ENCODE measurements at places on chromosomes 16 and 17. TPM values are rescaled to one million over a fixed set of nuclear protein-coding genes. Genes with fewer than 3 reads are reported as not detected.

PRAC1 gene
- not detected for total RNA-seq

GRCh38 chr16:35185366-35186044 lies 1726.1 kb downstream of the TP53TG3F start:
- no peak for DNase-seq

- DNase-seq: no peak
These were observed 1.4 kb upstream of the LHX1 start for GRCh38 chr17:36935671-36936454.

UBE2G1 gene
- 46.7 TPM for total RNA-seq

B3GNT9 gene
- 13.9 TPM for total RNA-seq

DNA sequence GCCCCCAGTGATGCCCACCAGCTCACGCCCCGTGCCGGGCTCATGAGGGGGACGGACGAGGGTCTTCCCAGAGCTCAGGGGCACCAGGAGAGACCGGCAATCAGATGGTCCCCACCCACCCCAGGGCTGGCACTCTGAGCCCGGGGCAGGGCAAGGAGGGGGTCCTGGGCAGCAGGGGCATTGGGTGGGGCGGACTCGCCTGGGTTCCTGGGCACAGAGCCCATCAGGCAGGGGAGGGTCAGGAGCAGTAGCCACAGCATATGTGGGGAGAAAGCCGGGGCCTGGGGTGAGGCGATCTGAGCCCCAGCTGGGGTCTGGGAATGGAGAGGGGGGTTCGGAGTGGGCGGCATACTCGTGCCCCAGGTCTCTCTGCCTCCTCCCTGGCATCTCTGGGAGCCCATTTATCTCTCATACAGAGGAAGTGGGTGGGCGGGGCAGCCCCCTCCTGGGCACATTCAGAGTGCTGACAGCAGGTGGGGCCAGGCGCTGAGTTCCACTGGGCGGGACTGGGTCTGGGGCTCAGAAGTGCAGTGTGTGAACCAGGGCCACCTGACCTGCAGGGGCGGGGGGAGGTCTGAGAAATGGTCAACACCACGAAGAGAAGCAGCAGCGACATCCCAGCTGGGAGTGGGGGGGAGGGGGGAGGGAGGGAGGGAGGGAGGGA lies 20.5 kb upstream of the UBE2I start:
- DNase-seq: no peak

DNA sequence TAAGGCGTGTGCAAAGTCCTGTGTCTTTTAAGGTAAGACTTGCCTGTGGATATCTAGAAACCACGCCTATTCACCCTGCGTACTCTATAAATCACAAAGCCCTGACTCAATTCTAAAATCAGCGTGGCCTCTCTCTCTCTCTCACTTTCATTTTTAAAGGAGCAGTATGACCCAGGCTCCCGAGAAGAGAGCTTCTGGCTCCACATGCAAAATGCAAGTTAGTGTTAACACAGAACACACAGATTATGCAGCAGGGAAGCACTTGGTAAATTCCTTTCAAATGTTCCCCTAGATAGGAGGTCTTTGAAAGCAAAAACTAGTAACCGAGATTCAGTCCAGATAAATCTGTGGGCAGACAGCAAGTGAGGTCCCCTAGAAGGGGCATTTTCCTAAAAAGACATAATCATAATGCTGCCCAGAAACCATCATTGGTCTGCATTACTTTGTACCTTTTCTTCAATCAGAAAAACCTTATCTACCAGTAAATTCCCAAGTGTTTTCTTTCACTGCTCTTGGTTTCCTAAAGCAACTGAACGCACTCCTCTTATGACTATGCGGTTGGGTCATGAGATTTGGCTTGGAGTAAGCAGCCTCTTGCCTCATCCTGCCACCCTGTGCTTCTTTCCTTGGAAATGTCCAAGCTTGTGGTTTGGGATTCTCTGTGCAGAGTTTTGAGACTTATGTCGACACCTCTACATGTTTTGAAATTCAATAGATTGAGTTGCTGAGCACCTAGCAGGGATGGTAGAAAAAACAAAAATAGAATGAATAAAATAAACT lies 31.7 kb upstream of the KCNJ2 start:
- DNase-seq: peak; percentile 75

ASGR1 gene
- 2.3 TPM for total RNA-seq

DNA sequence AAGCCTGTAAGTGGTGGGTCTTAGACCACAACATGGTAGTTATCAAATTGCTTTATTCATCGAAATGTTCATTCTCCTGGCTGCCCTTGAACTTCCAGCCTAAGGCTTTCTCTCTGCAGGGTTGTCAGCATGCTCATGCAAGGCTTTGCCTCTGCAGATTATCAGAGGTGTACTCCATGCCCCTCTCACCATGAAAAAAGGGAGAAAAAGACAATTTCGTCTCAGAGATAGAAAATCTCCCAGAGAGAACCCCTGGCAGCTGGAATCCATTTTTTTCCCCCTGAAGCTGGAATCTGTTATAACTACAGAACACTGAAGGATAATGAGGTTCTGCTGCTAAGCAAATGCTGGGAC lies 33.9 kb upstream of the METTL9 start:
- no peak for DNase-seq

DNA sequence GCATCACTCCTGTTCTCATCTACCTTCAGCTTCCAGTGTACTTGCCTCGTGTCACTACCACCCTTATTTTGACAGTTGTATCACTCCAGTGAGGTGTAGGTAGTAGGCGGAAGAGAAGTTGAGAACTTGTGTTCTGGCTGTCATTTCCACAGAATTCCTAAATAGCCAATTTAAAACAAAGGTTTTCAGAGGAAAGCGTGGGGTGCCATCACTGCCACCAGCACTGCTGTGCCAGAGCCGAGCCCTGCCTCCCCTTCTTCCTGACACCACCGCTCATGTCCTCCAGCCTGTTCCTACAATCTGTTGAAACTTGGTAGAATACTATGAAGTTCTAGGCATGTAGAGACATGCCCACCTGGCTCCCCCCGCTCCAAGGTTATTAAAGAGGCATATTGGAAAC lies 215.8 kb downstream of the TANC2 start:
- DNase-seq: no peak

TSPOAP1 gene
- 17.8 TPM for total RNA-seq

SULT1A1 gene
- total RNA-seq: 40.0 TPM

DNA sequence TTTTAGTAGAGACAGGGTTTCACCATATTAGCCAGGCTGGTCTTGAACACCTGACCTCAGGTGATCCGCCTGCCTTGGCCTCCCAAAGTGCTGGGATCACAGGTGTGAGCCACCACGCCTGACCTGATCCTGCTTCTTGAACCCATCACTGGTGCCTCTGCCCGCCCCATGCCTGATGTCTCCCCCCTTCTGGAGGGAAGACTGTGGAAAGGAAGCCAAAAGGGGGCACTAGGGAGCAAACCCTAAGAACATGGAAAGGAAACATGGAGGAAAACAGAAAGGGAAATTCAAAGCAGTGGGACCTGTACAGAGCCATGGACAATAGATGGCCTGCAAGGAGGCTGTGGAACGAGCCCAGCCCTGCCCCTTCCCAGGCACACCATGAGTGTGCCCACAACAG lies 31.1 kb upstream of the FASN start:
- DNase-seq: no peak

GRCh38 chr16:13938480-13938879 lies 18.5 kb downstream of the ERCC4 start:
- DNase-seq: no peak

- DNase-seq: peak; percentile 77
These were observed at the start of gene HSPB9 for GRCh38 chr17:42122371-42123303. Gene HSPB9 (plus strand): TSS chr17:42122804. CDS start chr17:42122851, 47 bp downstream.

ACBD4 gene
- 26.4 TPM for total RNA-seq

SYCE1L gene
- 3.9 TPM for total RNA-seq

DNA sequence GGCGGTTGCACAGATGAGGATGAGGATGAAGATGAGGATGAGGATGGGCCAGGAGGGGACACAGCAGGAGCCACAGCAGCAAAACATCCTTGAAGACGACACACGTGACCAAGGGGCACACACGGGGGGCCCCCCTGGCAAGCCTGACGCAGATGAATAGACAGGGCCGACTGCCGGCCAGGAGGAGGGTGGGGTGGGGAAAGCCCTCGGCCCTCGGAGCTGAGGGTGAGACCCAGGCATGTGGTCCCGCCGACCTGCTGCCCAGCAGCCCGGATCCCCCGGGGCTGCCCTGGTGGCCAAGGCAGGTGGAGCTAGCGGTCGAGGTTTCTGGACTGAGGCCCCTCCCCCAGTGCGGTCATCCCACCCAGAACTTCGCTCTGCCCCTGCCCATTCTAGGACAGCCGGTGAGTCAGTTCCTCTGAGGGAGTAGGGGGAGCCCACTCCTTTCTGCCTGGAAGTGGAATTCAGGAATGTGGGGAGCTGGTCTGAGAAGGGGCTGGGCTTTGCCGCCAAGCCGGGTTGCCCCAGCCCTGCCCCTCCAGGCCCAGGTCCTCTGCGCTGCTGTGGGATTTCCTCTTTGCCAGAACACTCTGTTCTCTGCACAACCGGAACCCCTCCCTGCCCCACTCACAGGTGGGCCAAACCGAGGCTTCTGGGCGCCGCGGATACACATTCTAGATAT lies 9.9 kb downstream of the CYGB start:
- DNase-seq: peak; percentile 84

DNA sequence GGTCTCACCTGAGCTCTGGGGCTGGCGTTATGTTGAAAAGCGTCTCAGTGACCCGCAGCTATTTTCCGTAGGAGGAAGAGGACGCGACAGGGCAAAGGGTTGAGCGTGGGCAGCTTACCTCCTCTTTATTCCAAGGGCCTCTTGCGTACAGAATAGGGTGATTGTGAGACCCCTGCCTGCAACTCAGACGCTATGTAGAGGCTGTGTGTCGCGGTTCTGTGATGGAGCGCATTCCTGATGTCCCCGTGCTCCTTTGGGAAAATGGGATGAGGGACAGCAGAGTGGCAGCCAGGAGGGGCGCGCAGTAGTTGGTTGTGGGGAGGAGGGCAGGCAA lies 531 bp upstream of the CDH8 start:
- DNase-seq: no peak

- DNase-seq: peak; percentile 32
These were observed 10.9 kb downstream of the CTRB2 start for GRCh38 chr16:75195811-75196790.

DNA sequence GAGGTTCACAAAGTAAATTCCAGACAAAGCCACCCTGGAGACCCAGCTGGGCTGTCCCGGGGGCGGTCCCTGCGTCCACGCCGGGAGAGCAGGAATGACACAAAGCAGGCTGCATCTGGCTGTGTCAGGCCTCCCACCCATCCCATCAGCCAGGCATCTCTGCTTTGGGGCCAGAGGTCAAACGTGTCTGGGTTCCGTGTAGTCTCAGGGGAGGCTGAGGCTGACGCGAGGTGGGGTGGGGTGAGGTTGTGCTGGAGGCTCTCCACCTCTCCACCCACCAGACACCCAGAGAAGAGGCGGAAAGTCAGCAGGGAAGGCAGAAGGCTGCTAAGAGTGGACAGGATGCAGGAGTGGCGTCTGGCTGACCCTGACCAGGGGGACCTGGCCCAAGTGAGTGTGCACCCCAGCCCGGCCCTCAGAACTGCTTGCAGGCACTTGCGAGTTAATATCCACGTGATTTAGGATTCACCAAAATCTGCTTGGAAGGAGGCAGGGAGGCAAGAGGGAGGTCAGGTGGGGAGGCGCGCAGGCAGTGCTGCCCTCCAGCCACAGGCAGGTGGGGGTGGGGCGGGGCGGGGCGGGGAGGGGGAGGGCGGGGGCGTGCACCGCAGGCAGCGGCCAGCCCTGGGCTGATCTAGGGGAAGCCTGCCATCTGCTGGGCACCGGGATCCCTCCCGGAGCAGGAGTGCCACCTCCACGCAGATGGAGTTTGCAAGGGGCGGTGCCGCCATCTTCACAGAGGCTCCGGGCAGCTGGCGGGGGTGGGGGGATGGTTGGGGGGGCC lies 44.3 kb downstream of the TBC1D16 start:
- DNase-seq: peak; percentile 88

GRCh38 chr17:37310940-37311339 lies 64.8 kb upstream of the C17orf78 start:
- no peak for DNase-seq

DNA sequence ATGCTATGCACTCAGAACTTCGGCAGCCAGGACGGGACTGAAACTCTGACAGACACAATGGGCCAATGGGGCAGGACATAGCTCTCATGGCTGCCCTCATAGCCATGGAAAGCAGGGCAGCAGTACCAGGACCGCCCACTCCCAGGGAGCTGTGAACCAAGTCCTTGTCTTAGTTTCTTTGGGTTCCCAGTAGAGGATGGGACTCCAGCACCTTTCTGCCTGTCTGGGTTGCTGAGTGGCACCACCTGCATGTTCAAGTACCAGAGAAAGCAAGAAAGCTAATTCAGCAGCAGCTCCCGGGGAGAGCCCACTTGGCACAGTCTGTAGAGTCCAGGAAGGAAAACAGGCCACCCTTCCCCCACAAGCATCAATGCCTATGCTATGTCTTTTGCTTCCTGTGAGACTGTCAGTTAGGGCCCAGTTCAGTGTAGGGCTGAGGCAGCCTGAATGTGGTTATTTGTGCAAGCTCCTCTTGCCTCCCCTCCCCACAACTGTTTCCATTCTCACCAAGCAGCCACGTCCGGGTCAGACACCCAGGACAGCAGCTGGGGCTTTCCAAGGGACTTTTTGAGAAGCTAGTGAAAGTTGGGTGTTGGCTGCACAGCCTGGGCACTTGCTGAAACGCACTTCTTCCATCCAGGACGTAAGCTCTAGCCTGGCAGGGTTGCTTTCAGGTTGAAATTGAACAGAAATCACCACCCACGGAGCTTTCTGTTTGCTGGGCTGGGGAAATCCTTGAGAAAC lies 7.8 kb downstream of the SUPT4H1 start:
- DNase-seq: no peak

- DNase-seq: no peak
These were observed 8.2 kb downstream of the RASD1 start for GRCh38 chr17:17487998-17488397.

GRCh38 chr17:28926786-28927185 lies 23.9 kb upstream of the DHRS13 start:
- no peak for DNase-seq

CBFA2T3 gene
- total RNA-seq: 8.2 TPM

DNA sequence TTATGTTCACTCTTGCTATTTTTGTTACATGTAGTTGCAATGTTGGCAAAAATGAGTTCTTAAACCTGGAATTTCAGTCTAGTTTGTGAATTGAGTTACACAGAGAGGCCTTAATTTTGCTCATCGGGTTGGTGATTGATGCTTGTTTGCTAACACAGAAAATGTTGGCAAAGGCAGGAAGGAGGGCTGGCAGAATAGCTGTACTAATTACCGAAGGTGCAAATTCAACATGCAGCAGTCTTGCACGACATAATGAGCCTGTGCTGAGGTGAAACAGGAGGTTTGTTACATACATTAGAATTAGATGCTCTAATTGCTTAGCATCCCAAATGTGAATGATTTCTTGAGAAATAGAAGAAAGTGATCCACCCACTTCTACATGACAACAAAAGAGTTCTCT lies 475.0 kb upstream of the TOM1L1 start:
- no peak for DNase-seq

SOX15 gene
- 5.1 TPM for total RNA-seq

DNA sequence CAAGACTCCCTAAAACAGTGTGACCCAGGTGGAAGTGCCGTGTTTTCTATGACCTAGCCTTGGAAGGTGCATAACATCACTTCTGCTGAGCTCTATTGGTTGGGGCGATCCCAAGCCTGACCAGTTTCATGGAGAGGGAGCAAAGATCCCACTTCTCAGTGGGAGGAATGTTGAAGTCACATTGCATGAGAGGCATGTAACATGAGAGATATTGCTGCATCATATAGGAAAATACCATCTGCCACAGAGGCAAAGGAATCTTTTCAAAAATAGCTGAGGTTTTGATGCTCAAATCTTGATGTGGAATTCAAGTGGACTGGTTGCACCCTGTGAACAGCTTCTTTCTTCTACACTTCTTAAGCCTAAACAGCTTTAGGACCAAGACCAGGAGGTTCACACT lies 56.4 kb upstream of the NLRP1 start:
- DNase-seq: no peak

- DNase-seq: no peak
These were observed 586.5 kb upstream of the GOT2 start for GRCh38 chr16:59320657-59321056.

Measured in sciatic nerve (tissue), 2 donors.